ENCODE measurements at places on chromosomes 12 and 14. TPM values are rescaled to one million over a fixed set of nuclear protein-coding genes. Genes with fewer than 3 reads are reported as not detected.

DNAJC22 gene
- 1.1 TPM for total RNA-seq

PIANP gene
- 0.34 TPM for total RNA-seq

ASIC1 gene
- 1.2 TPM for total RNA-seq

DNA sequence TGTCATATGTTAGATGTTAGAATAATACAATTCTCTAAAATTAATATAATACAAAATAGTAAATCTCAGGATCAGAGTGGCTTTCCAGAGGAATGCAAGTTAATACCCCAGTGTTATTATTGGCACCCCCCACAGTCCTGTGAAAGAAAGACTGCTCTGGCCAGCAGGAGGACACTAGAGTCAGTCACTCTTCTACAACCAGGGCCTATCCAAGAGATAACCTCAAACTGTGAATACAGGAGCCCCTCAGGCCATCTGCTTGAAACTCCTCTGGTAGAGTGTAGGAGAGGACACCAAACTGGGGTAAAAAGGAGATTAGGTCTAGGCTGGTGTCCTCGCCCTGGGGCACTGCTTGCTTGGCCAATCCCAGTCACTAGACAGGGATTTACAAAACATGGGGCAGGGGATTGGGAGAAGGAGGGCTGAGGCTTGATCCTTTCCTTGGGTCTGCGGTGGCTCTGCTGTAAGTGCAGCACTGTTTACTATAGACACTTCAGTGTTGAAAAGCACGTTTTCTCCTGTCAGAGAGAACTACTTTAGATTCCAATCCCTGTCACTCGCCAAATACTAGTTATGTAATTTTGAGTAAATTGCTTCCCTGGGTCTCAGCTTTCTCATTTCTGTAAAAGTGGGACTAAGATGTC, 44.5 kb upstream of the PTPRR start:
- DNase-seq = no peak

- no peak for DNase-seq
These were observed 454.7 kb downstream of the APAF1 start for GRCh38 chr12:99099786-99100185.

DNA sequence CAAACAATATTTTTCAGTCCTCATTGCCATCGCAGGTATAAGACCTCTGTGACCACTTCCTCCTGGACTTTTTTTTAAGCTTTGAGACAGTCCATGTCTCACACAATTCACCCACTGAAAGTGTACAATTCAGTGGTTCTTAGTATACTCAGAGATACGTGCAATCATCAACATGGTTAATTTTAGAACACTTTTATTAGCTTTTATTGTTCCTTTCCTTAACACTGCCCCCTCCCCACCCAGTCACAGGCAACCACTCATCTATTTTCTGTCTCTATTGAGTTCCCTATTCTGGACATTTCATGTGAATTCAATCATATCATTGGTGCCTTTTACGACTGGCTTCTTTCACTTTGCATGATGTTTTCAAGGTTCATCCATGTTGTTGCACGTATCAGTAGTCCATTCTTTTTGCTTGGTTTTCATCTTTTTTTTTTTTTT, 16.2 kb downstream of the NCKAP5L start:
- DNase-seq = no peak

- DNase-seq = no peak
These were observed at the start of gene PIWIL1 for GRCh38 chr12:130337488-130338303. TSS of gene PIWIL1 (plus strand) at chr12:130337887. CDS start at chr12:130342592, 4,705 bp downstream.

Data from LHCN-M2 (cell line).